ENCODE measurements at places on chromosomes 12 and 14. TPM values are rescaled to one million over a fixed set of nuclear protein-coding genes. Genes with fewer than 3 reads are reported as not detected.

Gene HELB
- total RNA-seq, result 1.4 TPM

Gene RNASE12
- total RNA-seq, result not detected

GRCh38 chr12:25904442-25904841, 54.0 kb upstream of the RASSF8 start:
- DNase-seq, result no peak

GRCh38 chr12:125470838-125471783, 405.9 kb downstream of the AACS start:
- no peak for DNase-seq

DNA sequence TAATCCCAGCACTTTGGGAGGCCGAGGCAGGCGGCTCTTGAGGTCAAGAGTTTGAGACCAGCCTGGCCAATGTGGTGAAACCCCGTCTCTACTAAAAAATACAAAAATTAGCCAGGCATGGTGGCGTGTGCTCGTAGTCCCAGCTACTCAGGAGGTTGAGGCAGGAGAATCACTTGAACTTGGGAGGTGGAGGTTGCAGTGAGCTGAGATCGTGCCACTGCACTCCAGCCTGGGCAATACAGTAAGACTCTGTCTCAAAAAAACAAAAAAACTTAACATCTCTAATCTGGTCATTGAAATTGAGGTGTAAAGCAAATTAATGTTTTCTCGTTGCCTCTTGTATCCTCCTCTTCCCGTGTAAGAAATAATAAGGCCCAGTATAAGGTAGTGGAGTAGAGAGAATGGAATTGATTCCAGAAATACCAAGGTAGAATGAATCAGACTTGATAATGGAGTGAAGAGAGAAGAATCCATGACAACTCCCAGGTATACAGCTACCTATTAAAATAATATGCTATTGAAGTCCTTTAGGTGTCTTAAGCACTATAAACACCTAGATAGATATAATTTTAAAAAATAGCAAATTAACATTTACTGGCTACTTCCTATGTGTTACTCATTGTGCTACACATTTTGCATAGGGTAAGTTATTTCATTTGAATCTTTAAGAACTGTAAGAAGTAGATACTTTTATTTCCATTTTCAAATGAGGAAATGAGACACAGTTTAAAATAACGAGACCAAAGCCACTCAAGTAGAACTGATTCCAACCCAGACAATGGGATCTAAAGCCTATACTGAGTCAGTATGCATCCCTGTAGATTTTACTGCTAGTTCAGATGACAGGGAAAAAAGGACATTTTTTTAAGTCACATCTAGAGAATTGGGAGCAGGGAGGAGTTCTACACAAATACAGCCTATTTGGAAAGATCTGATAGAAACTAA, 23.2 kb downstream of the RAP1B start:
- DNase-seq, result no peak

DNA sequence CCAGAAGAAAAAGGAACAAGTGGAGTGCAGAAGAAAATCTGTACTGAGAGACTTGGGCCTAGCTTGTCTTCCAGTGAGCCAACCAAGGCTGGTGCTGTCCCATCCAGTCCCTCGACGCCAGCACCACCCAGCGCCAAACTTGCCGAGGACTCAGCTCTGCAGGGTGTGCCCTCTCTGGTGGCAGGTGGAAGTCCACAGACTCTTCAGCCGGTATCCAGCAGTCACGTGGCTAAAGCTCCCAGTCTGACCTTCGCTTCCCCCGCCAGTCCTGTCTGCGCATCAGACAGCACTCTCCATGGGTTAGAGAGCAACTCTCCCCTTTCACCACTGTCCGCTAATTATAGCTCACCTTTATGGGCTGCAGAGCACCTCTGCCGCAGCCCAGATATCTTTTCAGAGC, 15.6 kb downstream of the CIPC start:
- DNase-seq, result no peak
